ENCODE measurements at places on chromosomes 12 and 14.

GRCh38 chr12:57553343-57554202 is 3.7 kb downstream of the KIF5A start:
- no peak for DNase-seq

DNA sequence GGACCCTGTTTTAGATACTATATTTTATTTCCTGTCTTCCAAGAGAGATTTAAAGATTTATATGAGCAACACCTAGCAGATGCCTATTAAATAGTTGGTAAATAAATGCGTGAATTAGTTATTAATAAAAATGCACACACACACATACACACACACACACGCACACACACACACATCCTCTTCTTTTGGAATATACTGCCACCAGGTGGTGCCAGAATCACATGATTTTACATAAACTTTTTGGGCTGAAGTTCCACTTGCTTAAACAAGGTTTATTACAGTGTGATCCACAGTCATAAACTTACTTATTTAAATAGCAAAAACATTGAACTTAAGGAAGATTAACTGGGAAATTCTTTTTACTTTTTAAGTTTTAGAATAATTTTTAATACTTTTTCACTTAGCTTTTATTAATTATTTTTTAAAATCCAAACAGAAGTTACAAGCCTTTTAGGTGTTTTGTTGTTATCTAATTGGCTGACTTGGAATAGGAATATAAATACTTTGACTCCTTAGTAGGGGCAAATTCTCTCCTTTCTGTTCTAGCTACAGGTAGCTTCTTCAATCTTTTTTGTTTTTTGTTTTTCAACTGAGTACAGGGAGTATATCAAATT is 17.5 kb downstream of the RAD51B start:
- DNase-seq = peak; percentile 83

- no peak for DNase-seq
Measured at GRCh38 chr14:97571201-97571600, 774.0 kb downstream of the VRK1 start.

DNA sequence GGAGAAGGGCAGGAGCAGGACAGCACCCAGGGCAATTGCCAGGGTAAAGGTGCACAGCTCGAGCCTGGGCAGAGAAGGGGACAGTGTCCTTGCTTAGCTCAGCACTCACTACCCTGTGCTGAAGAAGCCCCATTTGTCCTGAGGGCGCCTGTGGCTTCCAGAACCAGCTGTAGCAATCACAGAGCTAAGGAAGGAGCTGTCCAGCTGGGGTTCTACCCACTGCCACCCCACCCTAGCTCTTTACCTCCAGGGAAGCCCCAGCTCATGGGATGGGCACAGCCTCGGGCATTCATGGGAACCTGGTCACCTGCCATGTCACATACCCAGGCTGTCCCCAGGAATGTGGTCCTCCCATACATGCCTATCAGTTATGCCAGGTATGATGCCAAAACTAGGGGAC is 5.8 kb downstream of the LMBR1L start:
- DNase-seq = no peak

- no peak for DNase-seq
Measured at GRCh38 chr14:42057111-42057510, 450.4 kb downstream of the LRFN5 start.

DNA sequence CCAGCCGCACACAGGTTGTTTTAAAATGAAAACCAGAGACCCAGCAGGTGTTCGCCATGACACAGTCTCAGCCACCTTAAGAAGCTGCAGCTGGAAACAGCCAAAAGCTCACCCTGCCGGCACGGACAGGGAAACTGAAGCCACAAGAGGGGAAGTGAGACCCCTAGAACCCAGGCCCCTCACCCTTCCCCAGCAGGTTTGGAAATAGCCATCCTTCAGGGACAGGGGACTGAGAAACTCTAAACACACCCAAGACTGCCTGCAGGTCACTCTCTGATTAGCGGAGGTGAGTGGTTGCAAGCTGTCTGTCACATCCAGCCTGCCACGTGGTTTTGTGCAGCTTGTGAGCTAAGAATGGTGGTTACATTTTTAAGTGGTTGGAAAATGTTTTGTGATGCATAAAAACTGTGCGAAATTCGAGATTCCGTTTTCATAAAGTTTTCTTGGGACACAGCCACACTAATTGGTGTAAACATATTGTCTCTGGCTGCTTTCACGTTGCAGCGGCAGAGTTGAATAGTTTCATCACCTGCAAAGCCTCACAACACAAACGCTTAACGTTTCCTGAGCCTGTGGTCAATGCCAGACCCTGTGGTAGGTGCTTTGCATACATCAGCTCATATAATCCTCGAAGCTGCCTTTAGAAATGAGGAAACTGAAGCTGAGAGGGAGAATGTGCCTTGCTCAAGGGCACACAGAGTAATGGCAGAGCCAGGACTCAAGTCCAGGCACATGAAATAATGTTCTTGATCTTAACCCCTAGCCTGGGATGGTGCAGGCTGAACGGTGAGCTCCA is 1.7 kb upstream of the SELPLG start:
- DNase-seq = no peak

GRCh38 chr14:36091096-36091495 is 85.4 kb downstream of the PTCSC3 start:
- DNase-seq = peak; percentile 63

DNA sequence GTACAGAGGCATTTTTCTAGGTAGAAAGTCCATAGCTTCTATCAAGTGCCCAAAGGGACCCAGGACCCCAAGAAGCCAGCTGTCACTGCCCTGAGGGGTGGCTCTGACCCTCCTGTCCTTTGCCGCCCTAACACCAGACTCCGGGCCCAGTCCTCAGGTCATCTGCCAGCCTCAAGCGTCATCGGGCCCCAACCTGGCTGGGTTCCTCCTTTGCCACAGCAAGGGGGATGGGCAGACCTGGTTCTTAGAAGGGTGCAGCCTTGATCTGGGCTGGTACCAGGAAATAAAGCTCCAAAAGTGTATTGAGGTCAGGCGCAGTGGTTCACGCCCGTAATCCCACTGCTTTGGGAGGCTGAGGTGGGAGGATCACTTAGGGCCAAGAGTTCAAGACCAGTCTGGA is 27.1 kb upstream of the FAM222A start:
- DNase-seq = no peak

- DNase-seq = no peak
Measured at GRCh38 chr14:29897181-29897580, 30.5 kb downstream of the PRKD1 start.

DNA sequence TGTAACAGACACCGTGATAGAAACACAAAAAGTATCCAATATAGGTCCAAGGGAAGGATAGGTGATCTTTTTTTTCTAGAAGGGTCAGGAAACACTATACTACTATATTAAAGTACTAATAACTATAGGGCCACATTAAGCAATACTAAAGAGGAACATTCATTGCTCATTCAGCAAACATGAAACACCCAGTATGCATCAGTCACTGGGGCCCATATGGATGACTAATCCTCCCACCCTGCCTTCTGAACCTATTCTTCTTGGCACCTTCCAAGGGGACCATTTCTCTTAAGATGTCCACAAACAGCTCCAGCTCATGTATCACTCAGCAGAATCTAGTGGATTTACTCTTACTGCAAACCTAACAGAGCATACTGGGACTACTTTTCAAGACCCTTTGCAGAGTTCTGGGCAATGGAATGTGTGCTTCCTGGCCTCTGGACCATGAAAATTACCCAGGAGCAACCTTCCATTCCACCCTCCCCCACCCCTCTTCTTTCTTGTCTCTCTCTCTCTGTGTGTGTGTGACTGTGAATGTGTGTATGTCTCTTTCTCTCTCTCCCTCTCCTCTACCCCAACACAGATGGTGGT is 187.9 kb downstream of the EPS8 start:
- DNase-seq = peak; percentile 65

GRCh38 chr12:31876568-31877424 is 82.4 kb upstream of the RESF1 start:
- DNase-seq = no peak

- no peak for DNase-seq
Measured at GRCh38 chr12:99170037-99170436, 477.5 kb upstream of the GARIN6 start.

DNA sequence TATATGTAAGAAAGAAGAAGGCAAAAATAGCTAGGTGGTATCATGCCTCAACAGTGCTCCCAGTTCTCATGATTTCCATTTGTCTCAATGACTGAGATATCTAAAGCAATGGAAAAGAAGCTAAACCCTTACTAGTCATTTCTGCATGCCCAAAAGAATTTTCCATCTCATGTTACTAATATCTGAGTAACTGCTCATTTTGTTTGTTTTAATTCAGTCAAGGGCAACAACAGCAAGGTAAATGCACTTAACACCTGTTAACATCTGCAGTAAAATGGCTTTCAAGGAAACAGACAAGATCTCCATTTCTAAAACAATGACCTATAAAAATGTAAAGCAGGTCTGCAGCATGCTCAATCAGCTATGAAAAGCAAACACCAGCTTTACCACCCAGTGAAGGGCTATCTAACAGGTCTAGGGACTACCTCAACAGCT is 19.4 kb upstream of the SELPLG start:
- no peak for DNase-seq

GRCh38 chr14:95831468-95831867 is 45.2 kb upstream of the TUNAR start:
- DNase-seq = no peak

All from HFFc6 (cell line).